Astrocyte (in vitro differentiated cells and primary cell): ENCODE measurements at places on chromosomes 2 and 18. TPM values are rescaled to one million over a fixed set of nuclear protein-coding genes. Genes with fewer than 3 reads are reported as not detected.

GRCh38 chr2:65300761-65301711 is 73.4 kb downstream of the ACTR2 start:
- peak; percentile 87 for DNase-seq
- H3K27me3 ChIP-seq: no peaks in the 10 kb centered on the region
- H3K27ac ChIP-seq: peak overlapping the region; percentile 78
- peak overlapping the region; percentile 37 for H3K4me3 ChIP-seq

- no peaks in the 10 kb centered on the region for H3K27me3 ChIP-seq
- peaks cover 23% of the 10 kb centered on the region for H3K4me1 ChIP-seq
- no peaks in the 10 kb centered on the region for H3K36me3 ChIP-seq
Measured at GRCh38 chr2:72210470-72210869, 62.8 kb upstream of the CYP26B1 start.

- no peaks in the 10 kb centered on the region for H3K4me1 ChIP-seq
- no peak overlapping the region for H3K27ac ChIP-seq
- no peaks in the 10 kb centered on the region for H3K36me3 ChIP-seq
- H3K27me3 ChIP-seq: no peaks in the 10 kb centered on the region
- peak; percentile 40 for DNase-seq
- H3K4me3 ChIP-seq: no peak overlapping the region
Measured at GRCh38 chr18:49944663-49945062, 131.3 kb upstream of the ACAA2 start.

The TMEM200C gene
- 11.3 and 13.1 TPM in 2 replicates for total RNA-seq

GRCh38 chr2:236643480-236643879 is 73.9 kb downstream of the ACKR3 start:
- H3K4me1 ChIP-seq: peaks cover 15% of the 10 kb centered on the region
- no peaks in the 10 kb centered on the region for H3K27me3 ChIP-seq
- H3K4me3 ChIP-seq: no peak overlapping the region
- peak overlapping the region; percentile 91 for H3K27ac ChIP-seq
- H3K36me3 ChIP-seq: no peaks in the 10 kb centered on the region

- DNase-seq: peak; percentile 92
- no peaks in the 10 kb centered on the region for H3K36me3 ChIP-seq
- no peaks in the 10 kb centered on the region for H3K27me3 ChIP-seq
Measured at GRCh38 chr2:39488450-39488849, 51.4 kb upstream of the MAP4K3 start.

GRCh38 chr18:8635087-8635486 is 25.9 kb downstream of the RAB12 start:
- DNase-seq: peak; percentile 30
- H3K27ac ChIP-seq: no peak overlapping the region
- H3K27me3 ChIP-seq: no peaks in the 10 kb centered on the region
- H3K36me3 ChIP-seq: peaks cover 41% of the 10 kb centered on the region
- no peak overlapping the region for H3K4me3 ChIP-seq
- H3K4me1 ChIP-seq: peaks cover 4% of the 10 kb centered on the region

- no peaks in the 10 kb centered on the region for H3K4me1 ChIP-seq
- no peak overlapping the region for H3K4me3 ChIP-seq
- H3K27me3 ChIP-seq: peaks cover 3% of the 10 kb centered on the region
- DNase-seq: no peak
Measured at GRCh38 chr2:177675350-177675821, 282.8 kb downstream of the AGPS start.

The LYPD1 gene
- total RNA-seq: 51.1 and 61.6 TPM in 2 replicates

DNA sequence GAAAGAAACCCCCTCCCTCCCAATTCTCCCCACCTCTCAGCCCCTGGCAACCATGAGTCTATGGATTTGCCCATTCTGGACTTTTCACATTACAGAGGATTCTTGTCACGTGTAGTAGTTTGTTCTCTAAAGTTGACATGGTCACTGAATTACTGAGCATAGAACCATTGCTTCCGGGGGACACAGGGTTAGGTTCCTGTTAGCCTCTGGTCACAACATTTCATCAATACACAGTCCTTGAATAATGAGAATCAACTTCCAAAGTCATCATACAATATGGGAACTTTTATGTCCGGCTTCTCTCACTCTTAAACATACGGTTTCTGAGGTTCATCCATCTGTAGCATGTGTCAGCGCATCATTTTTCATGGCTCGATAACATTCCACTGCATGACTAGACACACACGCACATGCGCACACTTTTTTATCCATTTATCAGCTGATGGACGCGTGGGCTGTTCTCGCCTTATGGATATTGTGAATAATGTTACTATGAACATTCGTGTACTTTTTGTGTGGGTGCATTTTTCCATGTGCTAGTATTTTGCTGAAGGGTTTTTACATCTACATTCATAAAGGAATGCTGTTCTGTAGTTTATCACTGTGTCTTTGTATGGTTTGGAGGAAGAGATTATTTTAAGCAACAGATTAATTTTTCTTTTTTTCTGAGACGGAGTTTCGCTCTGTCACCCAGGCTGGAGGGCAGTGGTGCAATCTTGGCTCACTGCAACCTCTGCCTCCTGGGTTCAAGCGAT is 48.1 kb downstream of the PARD6G start:
- peaks cover 36% of the 10 kb centered on the region for H3K4me1 ChIP-seq
- H3K4me3 ChIP-seq: no peak overlapping the region
- no peak overlapping the region for H3K27ac ChIP-seq
- H3K36me3 ChIP-seq: no peaks in the 10 kb centered on the region
- H3K27me3 ChIP-seq: no peaks in the 10 kb centered on the region
- DNase-seq: no peak

DNA sequence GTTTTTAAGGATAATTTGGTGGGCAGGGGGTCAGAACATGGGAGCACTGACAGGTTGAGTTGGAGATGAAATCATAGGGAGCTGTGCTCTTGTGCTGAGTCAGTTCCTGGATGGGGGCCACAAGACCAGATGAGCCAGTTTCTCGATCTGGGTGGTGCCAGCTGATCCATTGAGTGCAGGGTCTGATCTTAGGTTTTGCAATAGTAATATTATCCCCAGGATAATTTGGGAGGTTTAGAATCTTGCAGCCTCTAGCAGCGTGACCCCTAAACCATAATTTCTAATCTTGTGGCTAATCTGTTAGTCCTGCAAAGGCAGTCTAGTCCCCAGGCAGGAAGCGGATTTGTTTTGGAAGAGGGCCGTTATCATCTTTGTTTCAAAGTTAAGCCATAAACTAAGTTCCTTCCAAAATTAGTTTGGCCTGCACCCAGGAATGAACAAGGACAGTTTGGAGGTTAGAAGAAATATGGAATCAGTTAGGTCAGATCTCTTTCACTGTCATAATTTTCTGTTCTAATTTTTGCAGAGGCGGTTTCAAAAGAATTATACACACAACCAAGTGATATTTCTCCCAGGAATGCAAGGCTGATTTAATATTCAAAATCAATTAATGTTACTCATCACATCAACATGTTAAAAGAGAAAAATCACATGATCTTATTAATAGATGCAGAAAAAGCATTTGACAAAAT is 23.0 kb downstream of the DBI start:
- peak; percentile 56 for DNase-seq
- no peaks in the 10 kb centered on the region for H3K36me3 ChIP-seq
- no peaks in the 10 kb centered on the region for H3K27me3 ChIP-seq
- H3K4me3 ChIP-seq: no peak overlapping the region
- H3K27ac ChIP-seq: no peak overlapping the region
- H3K4me1 ChIP-seq: peaks cover 10% of the 10 kb centered on the region

- no peaks in the 10 kb centered on the region for H3K36me3 ChIP-seq
- H3K4me3 ChIP-seq: no peak overlapping the region
- no peak overlapping the region for H3K27ac ChIP-seq
- peak; percentile 16 for DNase-seq
- no peaks in the 10 kb centered on the region for H3K27me3 ChIP-seq
- H3K4me1 ChIP-seq: peaks cover 10% of the 10 kb centered on the region
Measured at GRCh38 chr2:102262216-102263129, 48.9 kb upstream of the IL1RL1 start.

The ALPI gene
- total RNA-seq: not detected in 2 replicates

DNA sequence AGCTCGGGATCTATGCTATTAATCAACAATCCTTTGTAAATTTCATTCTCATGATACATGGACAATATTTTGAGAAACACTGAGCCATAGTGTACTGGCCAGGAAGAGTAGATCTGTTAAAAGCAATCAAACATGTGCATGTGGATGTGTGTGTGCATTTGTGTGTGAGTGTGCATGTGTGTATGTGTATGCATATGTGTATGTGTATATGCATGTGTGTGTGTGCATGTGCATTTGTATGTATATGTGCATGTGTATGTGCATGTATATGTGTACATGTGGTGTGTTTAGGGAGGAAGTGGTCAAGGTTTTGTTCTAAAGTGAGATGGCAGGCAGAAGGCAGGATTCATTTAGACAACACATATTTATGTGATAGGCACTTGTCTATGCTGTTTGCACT is 623.8 kb downstream of the ADCYAP1 start:
- H3K27me3 ChIP-seq: no peaks in the 10 kb centered on the region
- H3K36me3 ChIP-seq: no peaks in the 10 kb centered on the region
- no peak overlapping the region for H3K4me3 ChIP-seq
- H3K4me1 ChIP-seq: no peaks in the 10 kb centered on the region
- no peak for DNase-seq

GRCh38 chr2:46383784-46384456 is 86.7 kb downstream of the EPAS1 start:
- DNase-seq: no peak
- H3K27ac ChIP-seq: no peak overlapping the region
- H3K4me3 ChIP-seq: no peak overlapping the region
- H3K27me3 ChIP-seq: no peaks in the 10 kb centered on the region
- H3K36me3 ChIP-seq: no peaks in the 10 kb centered on the region
